Activated CD4-positive, alpha-beta T cell treated with anti-CD3 and anti-CD28 coated beads, Interleukin-2, amount 10 ng/mL, durations not matched to agents 24 days and 14 days (primary cell): ENCODE measurements at places on chromosomes 7 and 10. TPM values are rescaled to one million over a fixed set of nuclear protein-coding genes. Genes with fewer than 3 reads are reported as not detected.

GRCh38 chr10:31774299-31774900 is 154.2 kb downstream of the ARHGAP12 start:
- DNase-seq: no peak

GRCh38 chr7:54897891-54898290 is 120.9 kb upstream of the EGFR start:
- DNase-seq: no peak

GRCh38 chr10:44685747-44686146 is 225.4 kb upstream of the TMEM72 start:
- DNase-seq: no peak

GRCh38 chr10:130493021-130493420 is 356.8 kb downstream of the GLRX3 start:
- no peak for DNase-seq

DNA sequence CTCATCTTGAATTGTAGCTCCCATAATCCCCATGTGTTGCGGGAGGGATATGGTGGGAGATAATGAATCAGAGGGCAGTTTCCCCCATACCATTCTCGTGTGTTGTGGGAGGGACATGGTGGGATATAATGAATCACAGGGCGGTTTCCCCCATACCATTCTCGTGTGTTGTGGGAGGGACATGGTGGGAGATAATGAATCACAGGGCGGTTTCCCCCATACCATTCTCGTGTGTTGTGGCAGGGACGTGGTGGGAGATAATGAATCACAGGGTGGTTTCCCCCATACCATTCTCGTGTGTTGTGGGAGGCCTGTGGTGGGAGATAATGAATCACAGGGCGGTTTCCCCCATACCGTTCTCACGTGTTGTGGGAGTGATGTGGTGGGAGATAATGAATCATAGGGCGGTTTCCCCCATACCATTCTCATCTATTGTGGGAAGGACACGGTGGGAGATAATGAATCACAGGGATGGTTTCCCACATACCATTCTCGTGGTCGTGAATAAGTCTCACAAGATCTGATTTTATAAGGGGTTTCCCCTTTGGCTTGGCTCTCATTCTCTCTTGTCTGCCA is 271.0 kb downstream of the MAD1L1 start:
- DNase-seq: peak; percentile 79

- no peak for DNase-seq
These were observed 179.5 kb upstream of the KLF6 start for GRCh38 chr10:3964516-3964915.

DNA sequence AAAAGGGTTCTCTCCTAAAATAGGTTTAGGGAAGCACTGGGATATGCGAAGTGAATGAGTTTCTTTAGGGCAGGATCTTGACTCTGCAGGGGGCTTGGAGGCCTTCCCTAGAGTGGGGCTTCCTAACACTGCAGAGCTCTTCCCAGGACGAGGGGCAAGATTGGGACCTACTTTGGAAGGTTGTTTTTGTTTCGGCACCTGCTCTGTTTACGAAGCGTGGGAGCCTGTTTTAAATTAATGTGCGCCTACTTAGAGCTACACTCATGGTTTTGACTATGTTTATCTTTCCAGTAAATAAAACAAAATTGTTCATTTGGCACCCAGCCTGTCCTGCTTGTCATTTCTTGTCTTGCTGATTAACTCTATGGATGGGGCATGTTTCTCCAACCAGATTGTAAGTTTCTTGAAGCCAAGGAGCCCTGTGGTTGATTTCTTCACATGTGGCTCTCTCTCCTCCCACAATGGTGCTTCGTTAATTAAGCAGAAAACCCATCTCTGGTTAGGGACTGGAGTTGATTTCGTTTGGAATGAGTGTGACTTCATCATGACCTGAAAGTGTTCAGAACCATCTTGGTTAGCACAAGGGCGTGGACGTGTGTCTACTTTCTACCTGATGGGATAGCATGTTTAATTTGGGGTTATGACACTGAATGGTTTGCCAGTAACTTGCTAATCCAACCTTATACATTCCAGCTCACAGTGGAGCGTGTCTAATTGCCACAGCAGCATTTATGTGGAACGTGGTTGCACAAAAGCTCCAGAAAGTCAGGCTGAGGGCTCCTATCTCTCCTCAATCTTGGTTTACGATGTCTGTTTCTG is 98.1 kb downstream of the TCF7L2 start:
- no peak for DNase-seq

DNA sequence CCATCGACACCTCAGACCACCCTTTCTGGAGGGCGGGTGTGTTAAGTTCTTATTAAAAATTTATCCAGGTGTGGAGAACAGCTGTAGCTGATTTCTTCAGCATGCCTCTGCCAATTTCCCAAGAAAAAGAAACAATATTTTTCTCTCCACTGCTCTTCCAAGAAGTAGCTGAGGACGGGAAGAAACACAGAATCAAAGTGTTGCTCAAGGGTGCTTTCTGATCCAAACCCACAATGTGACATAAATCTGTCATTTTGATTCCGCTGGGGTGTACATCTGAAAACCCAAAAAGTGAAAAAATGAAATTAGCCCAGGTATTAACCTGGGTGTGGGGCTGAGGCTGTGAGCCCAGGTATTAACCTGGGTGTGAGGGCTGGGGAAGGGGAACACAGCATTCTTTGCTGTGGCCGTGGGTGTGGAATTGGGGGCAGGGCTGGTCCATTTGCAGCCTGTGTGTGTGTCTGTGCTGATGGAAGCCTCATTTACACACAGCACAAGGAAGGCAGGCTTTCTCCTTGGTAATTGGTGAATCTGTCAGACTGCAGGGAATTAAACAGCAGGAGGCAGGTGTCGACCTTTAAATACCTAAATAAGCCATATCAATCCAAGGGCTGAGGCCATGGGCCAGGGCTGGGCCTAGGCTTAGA is 48.4 kb upstream of the CCDC3 start:
- no peak for DNase-seq

- DNase-seq: no peak
These were observed 273.5 kb downstream of the FGFR2 start for GRCh38 chr10:121324678-121325213.

DNA sequence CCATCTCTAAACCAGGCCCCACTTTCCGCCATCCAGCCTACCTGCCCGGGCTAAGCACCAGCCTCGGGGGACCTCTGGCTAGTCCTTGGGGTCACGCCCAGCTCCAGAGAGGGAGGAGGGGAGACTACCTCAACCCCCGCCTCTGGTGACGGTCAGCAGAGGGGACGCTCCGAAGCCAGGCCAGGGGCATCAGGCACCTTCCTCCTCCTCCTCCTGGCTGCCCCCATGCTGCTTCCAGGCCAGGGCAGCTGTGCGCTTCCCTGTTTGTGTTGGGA is 4.0 kb upstream of the SMARCD3 start:
- no peak for DNase-seq

GRCh38 chr7:86747698-86748097 is 104.0 kb downstream of the GRM3 start:
- DNase-seq: no peak

DNA sequence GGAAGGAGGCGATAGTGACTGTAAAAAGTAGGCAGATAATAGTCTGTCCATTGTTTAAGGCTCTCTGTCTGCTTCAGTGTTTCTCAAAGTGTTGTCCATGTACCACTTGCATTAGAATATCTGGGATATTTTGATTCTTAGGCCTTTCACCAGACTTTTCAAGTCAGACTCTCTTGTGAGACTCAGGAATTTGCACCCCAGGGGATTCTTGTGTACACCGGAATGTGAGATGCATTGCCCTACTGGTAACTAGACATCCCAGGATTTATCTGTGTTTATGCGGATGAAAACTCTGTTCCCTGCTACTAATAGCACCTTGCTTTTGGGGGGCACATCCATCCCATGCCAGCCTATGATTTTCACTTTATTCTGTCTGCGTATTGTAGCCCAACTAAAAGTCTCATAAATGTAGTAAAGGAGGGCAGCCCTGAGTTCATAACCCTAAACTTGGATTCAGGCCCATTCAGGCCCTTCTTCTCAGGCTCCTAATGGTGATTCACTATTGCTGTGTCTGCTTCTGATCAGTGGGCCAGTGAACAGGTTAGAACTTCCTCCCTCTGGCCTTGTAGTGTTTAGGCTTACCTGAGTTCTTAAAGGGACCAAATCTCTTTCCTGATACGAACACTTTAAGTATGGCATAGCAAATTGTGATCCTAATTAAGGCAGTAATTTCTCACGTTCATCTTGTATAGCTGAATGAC is 71.8 kb upstream of the RPA3 start:
- no peak for DNase-seq

- peak; percentile 57 for DNase-seq
These were observed 147.2 kb downstream of the TMEM178B start for GRCh38 chr7:141221007-141221612.

DNA sequence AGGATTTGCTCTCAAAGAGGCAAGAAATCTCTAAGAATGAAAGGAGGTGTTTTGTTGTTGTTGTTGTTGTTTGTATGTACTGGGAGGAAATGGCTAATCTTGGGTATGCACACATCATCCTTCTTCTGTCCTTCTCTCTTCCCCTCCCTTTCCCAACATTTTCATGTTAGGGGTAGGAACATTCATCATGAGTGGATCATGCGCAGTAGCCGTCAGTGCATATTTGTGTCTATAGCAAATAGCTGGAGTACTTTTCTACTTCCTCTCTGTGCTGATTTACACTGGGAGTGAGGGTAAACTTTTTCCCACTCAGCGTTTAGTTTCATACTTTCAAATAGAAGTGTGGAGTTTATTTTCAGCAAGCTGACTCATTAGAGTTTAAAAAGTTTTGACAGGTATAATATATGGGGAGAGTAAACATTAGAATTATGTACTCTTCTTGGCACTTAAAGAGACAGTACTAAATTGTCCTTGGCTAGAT is 80.5 kb upstream of the PRKG1 start:
- no peak for DNase-seq

DNA sequence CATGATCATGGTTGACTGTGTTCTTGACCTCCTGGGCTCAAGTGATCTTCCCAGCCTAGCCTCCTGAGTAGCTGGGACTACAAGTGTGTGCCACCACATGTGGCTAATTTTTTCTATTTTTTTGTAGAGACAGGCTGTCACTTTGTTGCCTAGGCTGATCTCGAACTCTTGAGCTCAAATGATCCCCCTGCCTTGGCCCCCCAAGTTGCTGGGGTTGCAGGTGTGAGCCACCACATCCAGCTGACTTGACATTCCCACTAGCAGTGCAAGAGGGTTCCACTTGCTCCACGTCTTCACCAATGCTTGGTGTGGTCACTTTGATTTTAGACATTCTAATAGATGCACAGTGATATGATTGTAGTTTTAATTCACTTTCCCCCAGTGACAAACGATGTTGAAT is 25.1 kb downstream of the CYP26A1 start:
- no peak for DNase-seq

GRCh38 chr7:28389504-28390395 is 22.6 kb upstream of the CREB5 start:
- no peak for DNase-seq

Gene IRF5
- 16.2 and 18.6 TPM in 2 replicates for total RNA-seq

Gene PNLIPRP1
- total RNA-seq: not detected in 2 replicates

Gene CDHR3
- 0.36 and 1.0 TPM in 2 replicates for total RNA-seq

Gene INMT
- not detected in 2 replicates for total RNA-seq

Gene OIT3
- total RNA-seq: not detected in 2 replicates
